Motor neuron (in vitro differentiated cells): ENCODE measurements at places on chromosomes 6 and 20.

DNA sequence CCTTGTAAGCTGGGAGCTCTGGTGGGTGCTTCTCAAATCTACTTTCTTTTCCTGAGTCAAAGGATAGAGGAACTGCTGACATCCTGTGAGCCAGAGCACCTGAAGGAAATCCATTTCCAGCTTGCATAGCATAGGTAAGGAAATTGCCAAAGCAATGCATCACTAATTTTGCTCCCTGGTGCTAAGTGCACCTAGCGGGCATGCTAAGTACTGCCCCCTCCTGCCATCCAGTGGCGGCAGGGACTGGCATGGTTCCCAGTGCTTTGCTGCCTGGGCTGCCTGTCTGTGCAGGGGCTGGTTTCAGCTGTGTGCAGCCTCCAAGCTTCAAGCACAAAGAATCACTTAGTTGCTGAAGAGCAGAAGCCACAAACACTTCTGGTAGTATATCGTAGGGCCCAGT is 63.9 kb downstream of the FARS2 start:
- no peak for ATAC-seq

GRCh38 chr20:37259031-37259430 is 2.6 kb downstream of the GHRH start:
- no peak for ATAC-seq

DNA sequence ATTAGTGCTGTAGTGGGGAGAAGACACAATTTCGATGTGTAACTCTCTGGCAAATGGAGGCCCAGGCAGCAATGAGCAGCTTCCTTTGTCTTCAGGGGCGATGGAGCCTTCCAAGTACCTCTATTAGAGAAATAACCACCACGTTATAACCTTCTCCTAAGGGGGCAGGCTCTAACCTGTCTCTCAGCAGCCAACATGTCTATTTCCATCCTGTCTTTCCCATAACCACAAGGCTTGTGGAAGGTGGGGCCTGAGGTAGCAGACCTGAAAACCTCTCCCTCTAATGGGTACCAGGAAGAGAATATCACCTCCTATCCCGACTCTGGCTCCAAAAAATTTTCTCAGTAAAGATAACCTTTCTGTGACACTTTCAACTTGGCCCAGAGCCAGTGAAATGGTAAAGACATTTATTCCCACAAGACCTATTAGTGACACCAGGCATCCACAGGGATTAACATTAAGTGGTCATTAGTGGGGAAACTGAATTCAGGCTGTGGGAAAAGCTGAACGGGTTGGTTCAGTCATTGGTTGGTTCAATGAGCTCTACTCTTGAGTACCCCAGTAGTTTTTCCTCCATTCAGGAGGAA is 4.0 kb downstream of the PEX6 start:
- ATAC-seq, result no peak

DNA sequence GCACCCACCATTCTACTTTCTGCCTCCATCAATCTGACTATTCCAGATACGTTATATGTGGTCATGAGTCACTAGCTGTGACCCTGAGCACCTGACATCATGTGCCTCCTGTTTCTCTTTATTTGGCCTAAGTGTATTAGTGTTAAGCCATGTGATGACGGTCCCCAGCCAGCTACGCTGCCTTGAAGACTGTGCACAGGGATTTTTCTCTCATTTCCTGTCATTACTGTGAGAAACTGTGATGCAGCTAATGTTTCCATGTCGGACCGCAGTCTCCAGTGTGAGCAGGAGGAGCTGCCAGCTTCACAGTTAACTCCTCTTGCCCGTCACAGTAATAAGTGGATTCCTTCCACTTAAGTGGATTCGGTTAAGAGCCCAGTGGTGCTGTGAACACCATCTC is 9.9 kb upstream of the SPATS1 start:
- peak; percentile 90 for ATAC-seq

- no peak for ATAC-seq
These were observed 544 bp upstream of the NRM start for GRCh38 chr6:30691208-30691847.

DNA sequence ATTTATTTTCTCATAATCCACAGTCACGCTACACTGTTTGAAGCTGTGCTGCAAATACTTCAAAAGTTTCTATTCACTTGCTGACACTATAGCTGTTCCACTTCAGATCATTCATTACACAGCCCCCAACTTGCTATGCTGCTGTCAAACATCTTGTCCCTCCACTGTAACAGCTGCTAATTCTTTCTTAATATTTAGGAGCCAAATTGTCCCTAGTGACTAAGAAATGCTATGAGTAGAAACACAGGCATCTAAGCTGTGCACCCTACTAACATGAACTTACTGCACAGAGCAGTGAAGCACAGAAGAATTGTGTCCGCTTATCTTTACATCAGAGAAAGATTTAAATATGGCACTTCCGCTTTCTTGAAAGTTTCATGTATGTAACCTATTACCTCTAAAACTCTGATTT is 91.3 kb downstream of the PDE10A start:
- ATAC-seq, result no peak
